Activated CD4-positive, CD25-positive, alpha-beta regulatory T cell (primary cell): ENCODE measurements at places on chromosomes 7 and 10.
A peak's percentile ranks its signal among the peaks of the same experiment; 100 is the strongest.

DNA sequence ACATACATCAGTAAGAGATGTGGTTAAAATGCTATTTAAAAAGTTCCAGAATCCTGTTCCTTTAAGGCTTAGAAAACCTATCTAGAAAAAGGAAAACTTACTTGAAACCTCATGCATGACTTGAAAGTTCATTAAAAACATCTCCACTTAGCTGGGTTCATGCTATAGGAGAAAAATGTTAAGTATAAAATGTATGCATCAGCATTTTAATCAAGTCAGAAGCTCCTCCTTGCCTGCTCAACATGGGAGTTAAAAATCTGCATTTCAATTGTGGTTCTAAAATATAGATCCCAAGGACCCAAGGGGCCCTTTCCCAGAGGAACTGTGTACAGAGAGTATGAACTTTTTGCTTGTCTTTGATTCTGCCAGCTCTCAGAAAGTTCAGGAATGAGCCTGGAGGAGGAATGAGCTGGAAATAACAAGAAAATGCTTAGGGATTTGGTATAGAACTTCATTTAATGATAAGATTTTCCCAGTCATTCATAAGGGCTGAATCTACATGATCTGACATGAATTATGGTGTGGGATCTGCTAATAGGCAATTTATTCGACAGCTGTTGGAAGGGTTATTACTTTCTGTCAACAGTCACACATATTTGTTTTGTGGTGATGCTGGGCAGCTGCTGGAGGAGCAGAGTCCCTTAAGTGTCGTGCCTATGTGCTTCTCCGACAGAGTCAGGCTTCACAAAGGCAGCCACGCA lies 85.6 kb upstream of the MTPN start:
- no peak for DNase-seq

DNA sequence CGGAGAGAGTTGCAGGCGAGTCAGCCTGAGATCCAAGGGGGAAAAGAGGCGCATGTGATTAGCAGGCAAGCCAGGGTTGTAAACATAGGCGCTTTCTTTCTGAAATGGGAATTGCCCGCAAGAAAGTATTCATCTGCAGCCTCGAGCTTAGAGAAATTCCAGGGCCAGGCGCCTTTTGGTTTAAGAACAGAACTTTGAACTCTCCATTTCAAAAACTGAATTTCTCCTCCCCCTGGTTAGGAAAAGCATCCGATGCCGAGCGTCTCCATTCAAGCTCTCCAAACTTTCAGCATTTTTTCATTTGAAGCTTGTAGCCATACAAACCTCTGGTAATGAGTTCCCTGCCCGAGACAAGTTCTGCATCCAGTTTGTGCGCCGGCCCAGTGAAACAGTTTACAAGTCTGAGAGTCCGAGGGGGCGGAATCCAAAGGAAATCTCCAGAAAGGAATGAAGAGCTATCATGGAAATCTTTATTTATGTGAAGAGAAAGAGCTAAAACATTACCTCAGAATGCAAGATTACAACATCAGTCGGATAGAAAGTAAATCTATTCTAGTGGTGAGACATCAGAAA lies 69.9 kb downstream of the FAM204A start:
- DNase-seq = no peak

- DNase-seq = no peak
Observed at GRCh38 chr10:50395271-50395670, 144.0 kb upstream of the ASAH2 start.

DNA sequence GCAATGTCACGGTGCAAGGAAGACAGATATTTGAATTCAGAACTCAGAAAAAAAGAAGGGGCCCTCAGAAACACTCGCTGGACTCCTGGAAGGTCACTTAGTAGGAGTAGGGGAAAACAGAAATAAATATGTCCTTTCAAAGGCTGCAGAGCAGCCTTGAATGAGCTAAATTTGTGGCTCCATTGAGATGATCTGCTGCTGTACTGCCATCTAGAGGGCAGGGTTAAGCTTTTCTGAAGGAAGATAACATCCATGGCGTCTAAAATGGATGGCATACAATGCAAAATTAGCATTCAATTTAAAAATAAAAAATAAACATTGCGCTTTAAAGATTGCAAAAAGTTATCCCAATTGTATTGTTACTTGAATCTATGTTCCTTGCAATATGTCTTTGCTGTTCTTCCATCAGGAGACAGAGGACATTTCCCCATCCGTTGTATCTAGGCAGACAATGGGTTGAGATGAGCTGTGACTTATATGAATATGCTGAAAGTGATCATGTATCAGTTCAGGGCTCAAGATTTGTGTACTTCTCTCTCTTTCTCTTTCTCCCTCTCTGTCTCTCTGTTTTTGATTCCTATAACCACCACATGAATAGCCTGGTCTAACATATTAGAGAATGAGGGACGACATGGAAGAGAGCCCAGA lies 642.2 kb downstream of the SH2D4B start:
- no peak for DNase-seq

GRCh38 chr7:67777119-67777518 lies 780.5 kb downstream of the TYW1 start:
- DNase-seq = no peak

- no peak for DNase-seq
Observed at GRCh38 chr10:96507044-96507443, 6.7 kb downstream of the TLL2 start.

DNA sequence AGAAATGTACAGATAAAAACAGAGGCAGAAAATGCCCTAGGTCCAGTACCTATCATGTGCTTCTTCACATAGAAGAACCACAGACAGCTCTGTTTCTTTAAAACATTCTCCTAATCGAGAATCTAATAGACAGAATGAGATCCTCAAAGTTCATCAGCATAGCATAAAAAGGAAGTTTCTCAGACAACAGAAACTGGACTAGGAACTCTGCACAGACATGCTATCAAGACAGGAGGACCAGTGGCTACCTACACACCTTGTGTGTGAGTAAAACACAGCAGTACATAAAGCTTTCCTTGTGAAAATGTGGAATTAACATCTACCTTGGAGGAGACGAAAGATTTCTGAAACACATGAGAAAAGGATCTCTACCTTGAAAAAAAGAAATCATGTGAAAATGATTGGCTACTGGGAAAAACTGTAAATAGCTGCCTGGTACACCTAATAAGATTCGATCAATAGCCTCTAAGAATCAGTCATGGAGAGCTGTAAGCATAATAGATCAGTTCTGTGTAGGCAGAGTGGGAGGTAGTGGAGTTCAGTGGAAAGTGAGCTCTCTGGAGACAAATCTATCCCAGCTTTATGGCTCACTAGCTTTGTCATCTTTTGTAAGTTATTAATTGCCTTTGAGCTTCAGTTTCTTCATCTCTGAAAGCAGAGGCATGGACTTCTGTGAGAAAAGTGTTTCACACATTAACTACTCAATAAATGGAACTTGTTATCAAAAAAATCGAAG lies 26.7 kb downstream of the ELAPOR2 start:
- no peak for DNase-seq

GRCh38 chr10:12484941-12485805 lies 135.8 kb downstream of the CAMK1D start:
- DNase-seq = no peak

- no peak for DNase-seq
Observed at GRCh38 chr10:89278034-89278535, 23.8 kb upstream of the IFIT2 start.

DNA sequence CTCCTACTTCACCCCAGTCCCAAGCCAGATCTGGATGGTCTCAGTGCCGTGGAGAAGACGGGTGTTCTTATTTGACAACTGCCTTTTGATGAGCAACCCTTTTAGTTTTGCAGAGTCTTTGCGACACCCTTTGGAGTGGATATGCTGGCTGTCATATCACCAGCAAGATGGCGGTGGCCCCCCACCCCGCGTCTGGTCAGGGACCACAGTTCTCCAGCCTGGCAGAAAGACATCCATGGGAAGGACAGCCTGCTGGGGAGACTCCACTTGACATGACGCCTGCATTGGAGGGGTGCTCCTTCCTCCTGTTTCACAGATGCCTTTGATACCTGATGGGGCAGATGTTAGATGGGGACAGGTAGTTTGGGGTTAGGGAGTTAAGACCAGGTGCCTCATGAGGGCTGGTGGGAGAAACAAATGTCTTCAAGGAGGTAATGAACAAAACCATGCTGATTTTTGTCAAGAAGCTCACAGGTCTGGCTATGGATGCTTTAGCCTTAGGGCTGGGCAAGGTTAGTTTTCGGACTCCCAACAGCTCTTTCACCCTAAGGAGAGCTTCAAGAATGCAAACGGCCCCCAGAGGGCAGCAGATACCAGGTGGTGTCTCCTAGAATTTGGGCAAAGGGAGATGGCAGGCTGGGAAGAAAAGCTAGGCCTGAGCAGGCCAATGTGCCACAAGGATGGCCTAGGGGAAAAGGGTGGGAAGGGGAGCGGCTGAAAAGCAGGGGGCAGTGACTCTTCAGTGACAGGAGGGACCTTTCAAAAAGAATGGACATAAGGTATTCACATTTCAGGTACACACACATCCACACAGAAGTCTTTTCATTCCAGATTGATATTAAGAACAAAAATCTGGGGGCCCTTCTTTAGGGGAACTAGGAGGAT lies 95.2 kb downstream of the CLEC2L start:
- DNase-seq = peak; percentile 5

GRCh38 chr10:77392851-77393250 lies 244.8 kb downstream of the KCNMA1 start:
- DNase-seq = no peak

GRCh38 chr7:74202841-74203556 lies 6.8 kb upstream of the LAT2 start:
- DNase-seq = no peak

GRCh38 chr10:117553142-117553814 lies 10.7 kb downstream of the EMX2 start:
- DNase-seq = no peak

DNA sequence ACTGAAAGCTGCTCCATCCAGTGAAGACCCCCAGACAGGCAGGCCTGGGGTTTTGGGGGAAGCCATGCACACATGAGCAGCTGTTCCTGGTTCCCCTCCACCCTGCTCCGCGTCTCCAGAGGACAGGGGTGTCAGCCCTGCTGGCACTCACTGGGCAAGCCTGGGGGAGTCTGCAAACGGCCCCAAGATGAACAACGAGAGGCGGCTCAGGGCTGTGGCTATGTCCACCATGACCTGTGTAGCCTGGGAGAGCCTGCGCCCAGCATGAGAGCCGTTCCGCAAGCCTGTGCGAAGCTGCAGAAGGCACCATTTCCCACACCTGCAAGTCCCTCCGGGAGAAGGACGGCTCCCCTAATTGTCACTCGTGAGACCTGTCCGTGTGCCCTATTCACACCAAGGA lies 59.5 kb downstream of the DPYSL4 start:
- DNase-seq = no peak

GRCh38 chr10:124713679-124714255 lies 30.4 kb downstream of the FAM53B start:
- DNase-seq = no peak

GRCh38 chr10:31822616-31823318 lies 105.9 kb downstream of the ARHGAP12 start:
- no peak for DNase-seq

DNA sequence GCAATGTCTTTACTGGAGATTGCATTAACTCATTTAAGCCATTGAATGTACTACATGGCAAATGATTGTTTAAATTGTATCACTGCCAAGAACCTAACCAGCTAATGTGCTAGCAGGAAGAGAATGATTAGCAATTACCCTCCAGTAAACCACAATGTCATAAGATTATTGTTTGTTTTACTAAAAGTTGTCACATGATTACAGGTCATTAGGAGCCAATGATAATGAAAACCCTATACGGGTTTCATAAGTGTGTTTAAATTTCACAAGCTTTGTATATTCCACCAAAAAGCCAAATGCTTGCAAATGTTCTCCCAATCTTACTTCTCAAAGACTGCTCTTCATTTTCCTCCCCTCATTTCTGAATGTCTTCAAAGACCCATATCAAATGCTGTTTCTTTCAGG lies 76.5 kb upstream of the PPP1R3C start:
- DNase-seq = no peak

- DNase-seq = no peak
Observed at GRCh38 chr7:84536271-84536870, 341.8 kb upstream of the SEMA3A start.

GRCh38 chr7:111226800-111227199 lies 135.9 kb downstream of the LRRN3 start:
- no peak for DNase-seq

DNA sequence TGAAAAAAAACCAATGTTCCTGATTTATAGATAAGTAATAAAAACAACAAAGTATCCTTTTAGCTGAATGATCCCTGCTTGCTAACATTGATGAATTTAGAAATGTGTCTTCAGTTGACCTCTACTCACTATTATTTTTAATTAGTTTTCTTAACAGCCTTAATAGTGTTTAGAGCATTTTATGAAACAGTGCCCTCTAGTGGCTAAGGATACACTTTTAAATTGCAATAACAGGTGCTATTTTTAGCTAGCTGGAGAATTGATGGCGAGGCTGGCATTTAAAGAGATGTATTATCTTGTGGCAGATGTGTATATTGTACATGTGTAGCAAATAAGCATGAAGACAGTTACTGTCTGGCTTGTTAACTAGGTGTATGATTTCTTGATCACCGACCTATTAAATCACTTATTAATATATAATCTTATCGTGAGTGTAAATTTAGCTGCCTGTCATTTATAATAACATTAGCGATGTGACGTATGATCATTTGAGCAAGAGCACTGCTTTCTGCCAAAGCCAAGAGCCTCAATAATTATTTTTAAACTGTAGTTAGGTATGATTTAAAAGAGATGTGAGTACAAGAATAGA lies 451.9 kb downstream of the DPP6 start:
- no peak for DNase-seq

- DNase-seq = no peak
Observed at GRCh38 chr10:51485668-51486067, 213.7 kb downstream of the CSTF2T start.

- DNase-seq = no peak
Observed at GRCh38 chr7:141433698-141434097, 117.5 kb upstream of the AGK start.

- DNase-seq = no peak
Observed at GRCh38 chr10:83982812-83983211, 156.5 kb upstream of the GHITM start.

- DNase-seq = no peak
Observed at GRCh38 chr10:47458466-47459154, 25.3 kb downstream of the ANXA8 start.

DNA sequence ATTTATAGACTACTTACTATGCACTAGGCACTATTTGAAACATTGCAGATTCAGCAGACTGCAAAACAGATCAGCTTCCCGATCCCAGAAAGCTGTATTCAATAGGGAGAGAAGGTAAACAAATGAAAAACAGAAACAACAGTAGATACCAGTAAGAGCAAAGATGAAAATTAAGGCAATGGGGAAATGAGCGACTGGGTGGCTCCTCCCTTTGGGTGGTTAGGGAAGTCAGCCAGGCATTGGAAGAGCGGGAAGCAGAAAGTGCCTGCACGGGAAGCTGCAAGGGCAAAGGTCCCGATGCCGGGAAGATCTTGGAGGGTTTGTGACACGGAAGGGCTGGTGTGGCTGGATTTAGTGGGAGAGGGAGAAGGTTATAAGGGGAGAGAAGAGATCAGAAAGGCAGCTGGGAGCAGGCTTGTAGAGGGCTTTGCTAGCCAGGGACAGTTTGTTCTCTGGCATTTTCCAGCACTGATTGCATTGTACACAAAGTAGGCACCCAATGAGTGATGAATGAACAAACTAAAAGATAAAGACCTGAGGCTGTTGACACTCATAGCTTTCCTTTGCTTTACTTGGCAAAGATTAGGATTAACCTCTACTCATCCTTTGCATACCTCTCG lies 67.8 kb downstream of the NAMPT start:
- no peak for DNase-seq

GRCh38 chr7:46715579-46715978 lies 794.5 kb upstream of the IGFBP3 start:
- DNase-seq = no peak
